ENCODE measurements at places on chromosomes 5 and 9.

DNA sequence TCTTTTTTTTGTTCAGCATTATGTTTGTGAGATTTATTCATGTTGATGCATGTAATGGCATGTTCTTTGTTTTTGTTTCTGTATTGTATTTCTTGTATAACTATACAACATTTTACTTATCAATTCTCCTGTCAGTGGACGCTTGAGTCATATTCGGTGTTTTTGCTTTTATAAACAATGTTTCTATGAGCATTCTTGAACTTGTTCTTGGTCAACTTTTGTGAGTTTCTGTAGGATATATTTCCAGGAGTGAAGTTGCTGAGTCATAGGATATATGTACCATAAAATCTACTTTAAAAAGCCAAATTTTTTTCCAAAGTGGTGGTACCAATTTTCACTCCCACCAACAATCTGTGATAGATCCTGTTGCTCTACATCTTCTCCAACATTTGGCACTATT lies 104.8 kb downstream of the VCAN start:
- no peak for DNase-seq

DNA sequence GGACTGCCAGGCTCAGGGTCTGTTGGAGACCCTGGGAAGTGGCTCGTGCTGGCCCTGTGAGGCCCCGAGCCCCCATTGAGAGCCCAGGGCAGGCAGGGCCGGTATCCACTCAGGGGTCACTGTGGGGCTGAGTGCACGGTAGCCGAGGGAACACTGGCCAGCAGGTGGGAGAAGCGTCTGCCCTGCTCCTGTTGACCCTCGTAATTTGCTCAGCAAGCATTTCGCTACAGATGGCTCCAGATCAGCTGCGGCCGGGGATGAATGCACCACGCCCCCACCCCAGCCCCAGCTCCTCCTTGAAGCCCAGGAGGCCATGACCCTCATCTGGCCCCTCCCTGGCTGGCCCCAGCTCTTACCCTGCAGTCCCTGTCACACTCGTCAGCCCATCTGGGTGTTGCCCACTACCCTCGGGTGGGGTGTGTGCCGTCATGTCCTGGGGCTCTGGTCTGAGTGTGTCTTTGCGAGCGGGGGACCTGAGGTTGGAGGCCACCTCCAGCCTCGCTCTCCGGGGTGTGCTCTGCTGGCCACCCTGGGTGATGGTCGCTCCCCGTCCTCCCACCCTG lies 6.1 kb upstream of the NRARP start:
- DNase-seq, result no peak

DNA sequence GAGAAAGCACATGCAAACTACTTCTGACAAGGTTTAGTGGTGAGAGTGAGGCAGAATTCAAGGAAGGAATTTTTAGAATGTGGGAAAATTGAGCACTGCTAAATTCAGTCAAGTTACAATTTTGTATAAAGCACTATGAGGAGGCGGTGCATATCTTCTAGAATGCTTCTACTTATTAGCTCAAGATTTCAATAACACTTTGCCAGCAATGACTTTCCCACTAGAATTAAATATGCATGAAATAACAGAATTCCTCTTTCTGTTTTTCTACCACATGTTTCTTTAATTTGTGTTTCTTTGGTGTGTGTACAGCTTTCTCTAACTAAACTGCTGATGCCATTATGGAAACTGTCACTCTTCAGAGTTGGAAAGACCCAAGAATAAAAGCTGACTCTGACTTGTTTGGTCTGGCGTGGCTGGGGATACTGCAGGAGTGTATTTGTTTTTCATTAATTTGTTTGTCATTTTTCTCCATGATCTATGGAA lies 163.5 kb downstream of the ARSB start:
- DNase-seq, result no peak

DNA sequence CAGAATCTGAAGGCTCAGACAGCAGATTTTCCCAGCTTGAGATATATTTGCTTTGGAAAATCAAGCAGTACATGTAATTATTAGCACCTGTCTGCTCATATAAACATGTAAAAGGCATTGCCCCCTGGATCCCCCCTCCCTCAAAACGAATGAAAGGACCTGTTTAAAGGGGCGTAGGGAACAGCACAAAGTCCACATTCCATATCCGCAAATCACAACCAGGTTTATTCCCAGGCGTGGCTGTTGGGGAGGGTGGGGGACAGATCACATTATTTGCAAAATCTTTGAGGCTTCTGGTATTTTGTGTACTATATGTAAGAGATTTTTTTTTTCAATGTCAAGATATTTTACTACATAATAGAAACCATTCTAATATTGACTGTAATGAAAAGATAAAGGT lies 8.7 kb upstream of the MRPS2 start:
- DNase-seq, result no peak

DNA sequence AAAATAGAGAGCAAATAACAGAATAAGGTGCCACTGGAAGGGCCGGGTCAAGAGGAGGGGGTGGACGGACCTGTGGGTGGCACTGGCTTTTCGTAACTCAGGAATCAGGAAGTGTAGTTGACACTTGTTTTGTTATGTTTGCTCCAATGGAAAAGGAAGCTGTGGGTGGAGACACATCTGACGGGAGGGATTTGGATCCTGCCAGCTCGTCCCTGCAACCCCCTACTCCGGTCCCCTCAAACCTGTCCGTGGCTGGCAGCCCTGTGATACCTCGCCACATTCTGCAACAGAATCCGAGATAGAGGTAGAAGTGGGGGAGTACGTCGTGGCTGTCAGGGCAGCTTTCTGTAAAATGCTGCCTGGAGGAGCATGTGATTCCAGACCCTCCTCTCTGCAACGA lies 104.2 kb upstream of the IER5L start:
- DNase-seq, result no peak

GRCh38 chr5:59275170-59275509 lies 618.4 kb downstream of the PDE4D start:
- DNase-seq, result no peak

GRCh38 chr9:115690786-115691496 lies 462.6 kb upstream of the PAPPA start:
- no peak for DNase-seq

- no peak for DNase-seq
These were observed 36.0 kb downstream of the NDUFS6 start for GRCh38 chr5:1836891-1837880.

DNA sequence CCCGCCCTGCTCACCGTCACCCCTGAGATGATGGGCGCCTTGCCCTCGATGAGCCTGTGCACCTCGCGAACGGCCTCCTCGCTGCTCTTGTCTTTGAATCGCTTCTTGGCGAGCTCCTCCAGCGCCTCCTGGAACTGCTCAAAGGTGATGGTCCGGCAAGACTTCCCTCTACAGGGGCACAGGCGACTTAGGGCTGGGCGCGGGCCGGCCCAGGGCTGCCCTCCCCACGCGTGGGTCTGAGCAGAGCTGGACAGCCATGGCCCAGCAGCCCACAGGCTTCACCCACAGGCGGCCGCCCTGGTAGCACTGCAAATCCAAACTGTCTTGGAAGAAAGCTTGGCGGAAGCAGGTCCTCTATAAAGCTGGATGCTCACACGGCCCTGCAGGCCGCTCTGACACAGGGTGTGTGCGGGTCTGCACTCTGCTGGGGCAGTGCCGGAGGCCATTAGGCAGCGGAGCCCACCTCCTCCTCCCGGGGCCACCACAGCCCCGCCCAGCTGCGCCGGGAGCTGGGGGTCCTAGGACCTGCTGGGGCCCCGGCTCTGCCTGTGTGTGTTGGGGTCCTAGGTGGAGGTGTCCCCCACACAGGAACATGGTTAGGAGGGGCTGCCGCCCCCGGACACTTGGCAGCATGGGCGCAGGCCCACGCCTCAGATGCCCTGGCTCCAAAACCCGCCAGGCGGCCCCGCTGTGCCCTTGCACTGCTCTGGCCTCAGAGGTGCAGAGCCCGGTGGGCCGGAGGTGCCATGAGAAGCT lies 27.0 kb downstream of the TPPP start:
- no peak for DNase-seq

DNA sequence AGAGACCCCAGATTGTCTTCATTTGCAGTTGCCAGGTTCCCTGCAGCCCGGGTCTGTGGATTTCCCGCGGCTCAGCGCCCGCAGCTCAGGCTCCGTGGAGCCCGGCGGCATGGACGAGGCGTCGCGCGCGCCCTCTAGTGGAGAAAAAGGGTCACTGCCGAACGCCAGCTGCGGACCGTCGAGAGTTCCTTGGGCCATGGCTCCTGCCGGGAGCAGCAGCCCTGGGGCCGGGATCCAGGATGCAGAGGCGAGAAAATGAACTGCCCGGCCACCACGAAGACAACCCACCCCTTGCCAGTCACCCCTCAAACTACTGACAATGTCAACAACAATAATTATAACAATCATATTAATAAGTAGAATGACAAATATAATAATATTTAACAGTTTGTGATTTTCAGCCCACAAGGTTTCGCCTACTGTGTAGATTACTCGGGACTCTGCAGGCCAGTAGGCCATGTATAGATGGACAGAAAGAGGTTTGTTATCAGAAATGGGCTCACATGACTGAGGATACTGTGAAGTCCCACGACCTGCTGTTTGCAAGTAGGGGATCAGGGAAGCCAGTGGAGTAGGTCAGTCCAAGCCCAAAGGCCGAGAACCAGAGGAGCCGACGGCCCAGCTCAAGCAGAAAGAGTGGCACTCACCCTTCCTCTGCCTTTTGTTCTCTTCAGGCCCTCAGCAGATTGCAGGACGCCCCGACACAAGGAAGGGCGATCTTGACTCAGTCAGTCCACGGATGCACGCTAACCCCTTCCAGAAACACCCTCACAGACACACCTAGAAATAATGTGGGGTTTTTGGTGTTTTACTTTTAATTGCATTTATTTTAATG lies 43.1 kb downstream of the BOD1 start:
- peak; percentile 61 for DNase-seq

DNA sequence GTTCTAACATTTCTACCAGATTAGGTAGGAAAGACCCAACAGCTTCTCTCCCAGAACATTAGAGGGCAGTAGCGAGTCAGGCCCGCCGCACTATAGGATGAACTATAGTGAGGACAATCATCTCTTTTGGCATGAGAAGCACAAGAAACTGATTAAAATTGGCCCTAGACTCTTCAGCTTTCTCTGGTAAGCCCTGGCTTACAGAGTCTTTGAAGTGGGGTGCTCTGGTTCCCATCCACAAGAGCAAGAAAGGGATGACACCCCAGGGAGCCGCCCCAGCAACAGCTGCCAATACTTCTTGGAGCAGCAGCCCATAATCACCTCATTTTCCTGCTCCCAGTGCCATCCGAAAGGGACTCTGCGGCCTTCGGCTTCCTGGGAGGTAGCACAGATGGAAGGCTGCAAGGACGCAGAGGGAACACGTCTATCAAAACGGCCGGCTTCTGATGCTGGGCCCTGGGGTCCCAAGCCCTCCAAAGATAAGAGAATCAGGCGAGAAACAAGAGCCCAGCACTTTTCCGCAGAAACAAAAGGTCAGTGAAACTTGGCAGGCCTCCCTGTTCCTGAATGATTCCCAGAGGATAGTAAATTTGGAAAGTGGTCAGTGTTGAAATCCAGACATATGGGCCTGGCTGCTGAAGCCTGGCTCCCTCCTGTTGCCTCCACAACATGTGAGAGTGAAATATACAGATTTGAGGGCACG lies 69.3 kb downstream of the HSD17B3 start:
- DNase-seq, result peak; percentile 23

DNA sequence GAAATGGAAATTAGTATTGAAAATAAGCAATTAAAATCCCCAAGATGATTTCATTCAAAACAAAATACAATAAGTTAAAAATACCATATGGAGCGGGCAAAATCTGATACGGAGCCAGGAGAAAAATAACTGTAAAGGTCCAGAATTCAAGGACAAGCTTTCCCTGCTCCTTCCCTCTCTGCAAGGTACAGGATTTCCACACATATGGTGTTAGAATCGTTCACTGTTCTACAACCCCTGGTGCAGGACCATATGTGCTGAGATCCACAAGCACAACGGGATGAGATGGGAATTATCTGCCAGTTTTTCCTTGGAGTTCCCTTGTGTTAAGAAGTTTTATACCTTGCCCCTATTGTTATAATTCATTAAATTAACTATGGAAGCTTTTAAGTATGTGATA lies 94.7 kb upstream of the DMAC1 start:
- DNase-seq, result no peak

- DNase-seq, result peak; percentile 49
These were observed 54.7 kb upstream of the SARDH start for GRCh38 chr9:133792721-133793470.

GRCh38 chr5:12951846-12952245 lies 992.6 kb downstream of the DNAH5 start:
- DNase-seq, result no peak

GRCh38 chr9:120655005-120655622 lies 59.2 kb downstream of the MEGF9 start:
- no peak for DNase-seq

DNA sequence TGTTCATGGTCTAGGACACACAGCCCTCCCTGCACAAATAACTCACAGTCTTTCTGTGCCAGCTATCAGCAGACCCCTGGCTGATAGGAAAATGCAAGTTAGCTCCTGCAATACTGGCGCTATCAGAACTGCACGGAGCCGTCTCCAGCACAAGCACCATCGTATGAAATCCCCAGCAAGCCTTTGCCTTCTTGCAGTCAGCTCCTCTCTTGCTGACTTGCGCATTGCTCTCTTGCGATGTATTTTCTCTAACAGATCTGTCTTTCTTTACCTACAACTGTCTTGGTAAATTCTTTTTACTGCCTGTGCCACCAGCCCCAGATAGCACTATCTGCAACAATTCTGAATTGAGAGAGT lies 25.1 kb upstream of the UGCG start:
- no peak for DNase-seq

DNA sequence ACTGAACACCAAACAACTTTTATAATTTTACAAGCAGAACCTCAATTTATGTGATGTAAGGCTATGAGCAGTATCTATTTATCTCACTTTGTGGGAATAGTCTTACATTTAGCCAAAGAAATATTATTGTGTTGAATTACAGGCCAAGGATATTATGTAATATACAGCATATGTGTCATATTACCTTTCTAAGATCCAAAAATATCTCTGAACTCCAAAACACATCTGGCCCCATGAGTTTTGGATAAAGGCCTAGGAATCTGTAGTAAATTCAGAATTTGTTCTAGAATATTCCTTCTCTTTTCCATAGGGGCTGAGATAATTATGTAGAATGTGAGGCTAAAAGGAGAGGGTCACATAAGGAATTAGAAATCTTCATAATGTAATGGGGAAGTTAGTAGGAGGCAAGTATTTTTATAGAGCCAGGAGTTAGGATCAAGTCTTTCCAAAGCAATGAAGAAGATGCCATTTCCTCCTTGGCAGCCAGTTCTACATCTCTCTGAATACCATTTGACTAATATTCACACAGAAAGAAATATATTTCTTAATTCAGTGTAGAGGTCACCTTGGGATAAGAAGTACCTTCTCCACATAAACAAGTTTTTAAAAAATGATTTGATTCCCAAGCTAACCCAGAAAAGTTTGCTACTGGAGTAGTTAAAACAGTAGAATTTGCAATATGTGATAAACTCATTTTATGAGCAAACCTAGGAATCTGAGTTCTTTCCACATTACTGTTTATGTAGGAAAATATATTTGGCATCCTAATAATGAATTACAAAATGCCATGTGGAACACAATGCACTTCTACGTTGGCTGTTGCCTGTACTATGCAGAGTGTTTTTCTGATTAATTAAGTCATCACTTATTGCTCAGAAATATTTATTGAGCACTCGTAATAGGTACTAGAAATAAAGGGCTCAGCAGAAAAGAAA lies 20.3 kb upstream of the GRAMD2B start:
- no peak for DNase-seq

All from activated naive CD4-positive, alpha-beta T cell treated with anti-CD3 and anti-CD28 coated beads, Interleukin-2, amount 50 U/mL, for 16 hours (primary cell).